NCI-H1092 treated with DMSO at 0.1 percent for 48 hours (cell line): ENCODE measurements at places on chromosomes 12 and 14.

DNA sequence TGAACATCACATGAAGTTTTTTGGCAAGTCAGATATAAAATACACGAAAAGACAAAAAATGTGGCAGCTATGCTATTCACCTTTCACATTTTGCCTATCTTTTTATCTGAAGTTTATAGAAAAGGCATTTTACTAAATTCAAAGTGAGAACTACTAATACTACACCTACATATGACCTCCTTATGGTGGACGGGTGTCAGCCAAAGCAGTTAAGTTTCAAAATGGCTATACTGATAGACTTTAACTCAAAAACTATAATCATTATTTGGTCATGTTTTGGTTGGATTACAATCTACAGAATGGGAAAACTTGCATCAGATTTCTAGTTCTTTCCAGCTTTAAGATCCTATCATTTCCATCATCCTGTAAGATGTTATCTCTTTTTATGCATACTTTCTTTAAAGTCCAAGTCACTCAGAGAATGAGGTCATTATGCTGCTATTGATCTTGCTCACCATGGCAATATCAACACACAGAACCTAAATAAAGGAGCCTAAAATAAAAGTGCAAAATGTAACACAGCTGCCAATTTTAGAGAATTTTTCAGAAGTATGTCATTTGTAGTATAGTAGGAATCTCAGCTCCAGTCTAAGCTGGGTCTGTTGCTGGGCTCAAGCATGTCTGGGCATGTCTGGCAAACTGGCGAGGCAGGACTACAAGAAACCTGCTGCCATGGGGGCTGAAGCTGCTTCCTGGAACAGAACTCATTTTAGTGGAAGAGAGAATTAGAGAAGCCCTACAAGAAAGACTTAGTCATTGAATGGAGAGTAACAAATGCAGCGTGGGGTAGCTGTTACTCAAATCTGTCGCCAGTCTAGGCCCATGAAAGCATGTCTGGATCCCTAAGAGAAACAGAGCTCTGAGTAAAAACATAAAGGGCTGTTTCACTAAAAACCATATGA is 7.6 kb upstream of the AEBP2 start:
- no peak for DNase-seq

- DNase-seq = no peak
These were observed 279.4 kb downstream of the TMTC2 start for GRCh38 chr12:82966001-82966559.

GRCh38 chr14:51677266-51677665 is 25.6 kb downstream of the FRMD6 start:
- no peak for DNase-seq

GRCh38 chr12:10272467-10272866 is 35.2 kb upstream of the KLRD1 start:
- DNase-seq = no peak

- DNase-seq = no peak
These were observed 27.8 kb downstream of the ACACB start for GRCh38 chr12:109144224-109144623.

- DNase-seq = no peak
These were observed 15.9 kb downstream of the GALNT8 start for GRCh38 chr12:4736091-4736490.

DNA sequence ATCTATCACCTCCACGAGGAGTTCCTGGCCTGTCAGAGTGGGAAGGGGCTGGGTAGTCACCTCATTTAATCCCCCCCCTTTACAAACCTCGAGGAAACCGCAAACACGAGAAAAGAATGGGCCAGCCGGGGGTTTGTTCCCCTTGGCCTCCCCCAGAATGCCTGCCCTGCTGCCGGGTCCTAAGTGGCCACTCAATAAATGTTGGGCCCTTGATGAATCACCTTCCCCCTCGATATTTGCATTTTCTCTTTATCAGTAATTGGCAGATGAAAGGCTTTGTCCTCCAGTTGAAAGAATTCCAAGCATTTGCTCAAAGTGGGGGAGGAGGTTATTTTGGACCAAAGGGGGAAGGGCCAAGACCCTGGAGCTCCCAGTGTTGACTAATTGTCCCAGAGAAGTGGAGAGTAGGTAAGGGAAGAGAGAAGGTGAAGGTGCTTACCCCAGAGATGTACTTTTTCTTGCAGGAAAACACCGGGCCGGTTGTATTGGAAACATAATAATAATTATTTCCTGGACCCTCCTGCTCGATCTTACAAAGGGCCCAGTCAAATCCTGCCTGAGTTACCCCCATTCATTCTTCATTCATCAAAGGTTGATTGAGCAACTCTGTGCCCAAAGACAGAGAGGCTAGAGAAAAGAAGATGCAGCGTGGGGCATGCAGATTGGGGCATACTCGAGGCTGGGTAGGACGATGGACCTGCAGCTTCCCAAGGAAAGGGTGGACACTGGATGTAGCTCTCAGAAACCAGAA is 1.9 kb upstream of the KDM2B start:
- DNase-seq = no peak

- no peak for DNase-seq
These were observed 7.3 kb upstream of the HSP90AA1 start for GRCh38 chr14:102094101-102094500.

DNA sequence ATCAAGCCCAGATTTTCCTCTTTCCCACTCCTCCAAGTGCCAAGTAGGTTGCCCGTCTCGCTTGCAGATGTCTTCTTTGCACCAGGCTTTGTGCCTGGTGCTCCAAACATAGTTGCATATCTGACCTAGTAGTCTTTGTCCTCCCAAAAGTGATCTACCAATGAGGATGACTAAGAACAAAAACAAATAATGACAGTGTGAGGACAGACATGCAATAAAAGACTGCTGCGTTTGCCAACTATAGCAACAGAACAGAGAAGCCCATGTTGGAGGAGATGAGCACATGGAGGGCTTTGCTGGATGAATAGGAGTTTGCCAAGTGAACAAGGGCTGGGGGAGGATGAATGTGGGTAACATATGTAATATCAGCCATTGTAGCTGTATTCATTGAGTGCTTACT is 15.6 kb downstream of the DTX1 start:
- DNase-seq = no peak

- DNase-seq = no peak
These were observed 184.7 kb downstream of the PRKCH start for GRCh38 chr14:61505815-61506809.

DNA sequence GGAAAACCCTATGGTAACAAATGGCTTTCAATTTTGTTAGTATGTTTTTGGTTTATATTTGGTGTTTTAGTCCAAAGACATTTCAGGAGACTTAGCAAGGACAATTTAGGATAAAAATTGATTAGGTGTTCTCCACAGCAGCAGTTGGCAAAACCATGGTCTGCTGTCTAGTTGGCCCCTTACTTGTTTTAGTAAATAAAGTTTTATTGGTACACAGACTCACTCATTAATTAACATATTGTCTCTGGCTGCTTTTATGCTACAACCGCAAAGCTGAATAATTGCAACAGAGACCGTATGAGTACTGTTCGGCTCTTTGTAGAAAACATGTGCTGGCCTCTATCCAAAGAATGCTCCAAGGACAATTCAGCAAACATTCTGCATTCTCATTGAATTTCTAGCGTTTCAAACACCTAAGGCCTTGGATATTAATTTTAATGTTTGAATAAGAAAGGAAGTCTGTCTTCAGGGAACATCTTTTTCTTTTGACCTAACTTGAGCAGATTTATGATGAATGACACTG is 77.7 kb downstream of the CCDC92 start:
- no peak for DNase-seq

DNA sequence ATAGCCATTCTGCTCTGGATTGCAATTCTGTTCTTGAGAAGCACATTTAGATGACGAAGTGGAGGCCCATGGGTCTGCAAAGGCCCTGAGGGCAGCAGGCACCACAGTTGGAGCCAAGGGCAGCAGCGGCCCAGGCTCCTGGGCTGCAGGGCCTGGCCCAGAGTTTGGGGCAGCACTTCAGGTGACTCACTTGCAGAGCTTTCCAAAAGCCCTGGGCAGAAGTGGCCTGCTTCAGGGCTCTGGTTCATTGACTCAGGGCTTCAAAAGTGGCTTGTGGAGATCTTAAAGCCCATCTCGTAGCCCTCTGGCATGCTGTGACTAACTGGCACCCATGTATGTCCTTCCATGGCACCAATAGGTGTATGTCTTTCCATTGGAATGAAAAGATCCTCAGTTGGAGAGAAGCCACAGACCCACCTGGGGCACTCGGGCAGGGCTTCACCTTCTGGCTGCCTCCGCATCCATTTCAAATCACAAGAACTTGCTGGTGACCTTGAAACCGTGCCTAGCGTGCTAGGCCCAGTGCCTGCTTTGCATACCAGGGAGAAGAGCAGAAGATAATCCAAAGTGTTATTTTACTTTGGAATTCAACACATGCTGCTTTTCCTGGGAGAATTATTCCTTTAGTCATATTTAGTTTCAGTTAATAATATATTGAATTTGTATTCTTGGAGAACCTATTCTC is 106.7 kb downstream of the PRMT8 start:
- DNase-seq = no peak

DNA sequence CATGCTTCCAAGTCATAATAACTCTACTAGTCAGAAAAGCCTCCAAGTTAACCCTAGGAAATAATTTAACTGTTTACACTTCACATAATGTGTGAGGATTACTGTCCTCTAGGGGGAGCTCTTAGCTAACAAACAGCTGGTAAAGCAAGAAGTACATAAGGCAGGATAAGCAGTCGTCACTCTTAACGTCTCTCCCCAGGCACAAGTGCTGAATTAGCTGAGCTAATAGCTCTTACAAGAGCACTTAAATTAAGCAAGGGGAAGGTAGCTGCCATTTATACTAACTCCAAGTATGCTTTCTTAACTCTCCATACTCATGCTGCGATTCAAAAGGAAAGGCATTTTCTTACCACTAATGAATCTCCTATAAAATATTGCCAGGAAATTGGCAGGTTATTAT is 79.3 kb upstream of the TSPAN11 start:
- DNase-seq = peak; percentile 75

DNA sequence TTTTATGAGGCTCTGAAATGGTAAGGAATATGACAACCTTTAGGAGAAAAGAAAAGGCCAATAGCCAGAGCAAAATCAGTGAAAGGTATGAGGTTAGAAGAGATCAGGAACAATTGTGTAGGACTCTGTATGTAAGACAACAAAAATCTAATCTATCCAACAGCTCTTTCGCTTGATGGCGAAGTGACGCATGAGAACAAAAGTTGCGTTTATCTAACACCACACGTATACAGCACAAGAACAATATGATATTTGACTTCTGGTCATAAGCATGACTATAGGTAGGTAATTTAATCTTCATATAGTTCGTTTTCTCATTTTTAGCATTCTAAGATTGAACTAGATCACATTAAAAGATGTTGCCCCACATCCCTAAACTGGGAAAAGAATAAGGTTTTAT is 1.5 kb downstream of the CLECL1 start:
- DNase-seq = no peak

DNA sequence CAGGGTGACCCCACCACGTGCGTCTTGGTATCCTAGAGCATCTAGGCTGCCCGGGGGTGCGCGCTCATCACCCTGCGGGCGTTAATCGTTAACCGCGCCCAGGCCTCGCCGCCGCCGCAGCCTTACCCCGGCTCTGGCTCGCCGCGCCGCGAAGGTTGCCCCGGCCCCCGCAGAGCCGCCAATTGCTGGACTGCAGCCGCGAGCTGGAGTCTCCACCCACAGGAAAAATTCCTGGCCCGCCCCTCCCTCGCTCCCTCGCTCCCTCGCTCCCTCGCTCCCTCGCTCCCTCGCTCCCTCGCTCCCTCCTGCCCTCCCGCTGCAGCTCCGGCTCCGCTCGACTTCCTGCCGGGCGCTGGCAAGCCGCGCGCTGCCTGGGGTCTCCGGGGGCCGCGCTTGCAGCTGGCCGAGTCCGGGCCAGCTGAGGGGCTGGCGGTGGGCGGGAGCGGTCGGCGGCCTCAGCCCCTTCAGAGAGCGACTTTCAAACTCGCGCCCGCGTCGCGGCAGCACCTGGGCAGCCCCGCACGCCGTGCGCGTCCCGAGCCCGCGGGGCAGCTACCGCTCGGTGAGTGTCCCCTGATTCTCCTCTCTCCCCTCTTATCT is at the start of gene PLEKHG3:
Gene PLEKHG3 (plus strand): TSS at position 282 of the 600 bp plus-strand sequence. CDS start 23,208 bp downstream, outside the sequence.
- peak; percentile 85 for DNase-seq

- DNase-seq = no peak
These were observed 37.7 kb downstream of the FOXN4 start for GRCh38 chr12:109271418-109271817.

DNA sequence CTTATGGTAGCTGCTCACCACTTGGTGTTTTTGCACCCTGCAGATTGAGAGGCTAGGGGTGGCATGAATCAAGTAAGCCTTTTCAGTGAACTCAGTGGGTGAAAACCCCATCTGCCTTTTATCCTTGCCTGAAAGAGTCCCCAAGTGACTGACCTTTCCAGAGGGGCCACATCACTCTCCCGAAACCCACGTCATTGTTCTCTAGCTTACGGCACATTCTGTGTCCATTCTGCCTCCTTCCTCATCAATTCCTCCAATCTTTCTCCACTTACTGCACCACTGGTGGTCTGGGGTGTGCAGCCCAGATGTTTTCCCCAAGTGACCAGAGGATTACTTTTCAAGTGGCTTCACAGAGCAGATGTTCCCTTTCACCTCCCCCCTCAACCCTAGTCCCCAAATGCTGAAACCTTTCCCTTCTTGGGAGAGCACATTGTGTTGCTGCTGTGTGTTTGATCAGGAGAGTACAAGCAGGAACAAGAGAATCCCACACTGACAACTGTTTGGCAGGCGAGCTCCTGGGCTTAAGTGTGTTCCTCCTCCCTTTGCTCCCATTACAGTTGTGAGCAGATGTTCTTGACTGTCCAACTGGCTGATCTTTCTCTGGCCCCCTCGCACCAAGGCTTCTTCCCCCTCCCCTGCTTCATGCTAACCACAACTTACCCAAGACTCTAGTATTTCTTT is 138.0 kb upstream of the IGF1 start:
- no peak for DNase-seq

- DNase-seq = no peak
These were observed 523.4 kb downstream of the FSCB start for GRCh38 chr14:43983721-43984120.

- no peak for DNase-seq
These were observed 71.1 kb downstream of the FUT8 start for GRCh38 chr14:65483647-65484046.

- no peak for DNase-seq
These were observed 18.9 kb downstream of the PHLDA1 start for GRCh38 chr12:76012644-76013043.

GRCh38 chr12:27427824-27428223 is 18.7 kb upstream of the SMCO2 start:
- no peak for DNase-seq
